Stimulated activated naive CD8-positive, alpha-beta T cell treated with anti-CD3 and anti-CD28 coated beads, Interleukin-15, Interleukin-2, amounts not matched to agents 100 U/mL and 50 U/mL, for 24 hours (primary cell): ENCODE measurements at places on chromosomes 5 and 9.

- no peak for DNase-seq
These were observed 59.9 kb downstream of the GABRA6 start for GRCh38 chr5:161745392-161745791.

DNA sequence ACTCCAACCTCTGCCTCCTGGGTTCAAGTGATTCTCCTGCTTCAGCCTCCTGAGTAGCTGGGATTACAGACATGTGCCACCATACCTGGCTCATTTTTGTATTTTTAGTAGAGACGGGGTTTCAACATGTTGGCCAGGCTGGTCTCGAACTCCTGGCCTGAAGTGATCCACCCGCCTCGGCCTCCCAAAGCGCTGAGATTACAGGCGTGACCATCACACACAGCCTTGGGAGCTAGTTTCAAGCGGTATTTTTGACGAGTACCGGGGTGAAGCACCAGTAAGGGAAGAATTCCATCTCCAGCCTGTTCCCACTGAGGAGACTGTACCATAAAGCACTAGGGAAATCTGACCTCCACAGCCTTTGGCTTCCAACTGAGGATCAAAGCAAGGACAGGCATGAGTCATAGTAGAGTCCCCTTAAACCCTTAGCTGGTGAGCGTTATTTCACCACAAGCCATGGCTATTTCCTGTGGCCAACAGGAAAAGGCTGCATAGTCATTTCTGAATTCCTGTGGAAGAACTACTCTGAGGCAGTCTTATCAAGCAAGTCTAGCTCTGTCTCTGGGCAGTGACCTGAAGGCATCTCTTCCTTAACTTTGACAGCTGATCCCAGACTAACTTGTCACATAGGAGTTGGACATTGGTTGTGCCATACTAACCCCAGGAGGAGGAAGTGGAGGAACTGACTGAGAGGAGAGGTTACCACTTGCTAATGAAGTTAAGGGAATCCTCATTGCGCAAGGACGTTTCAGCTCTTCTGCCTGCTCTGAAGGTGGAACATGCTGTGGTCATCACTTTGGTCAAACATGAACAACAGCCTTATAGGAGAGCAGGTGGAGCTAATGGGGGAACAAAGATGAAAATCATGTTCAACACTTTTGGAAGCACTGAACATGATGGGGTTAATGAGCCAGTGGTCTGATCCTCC lies 85.8 kb upstream of the DMRT1 start:
- DNase-seq, result no peak

- no peak for DNase-seq
These were observed 278.0 kb downstream of the CETN3 start for GRCh38 chr5:90131383-90132133.

DNA sequence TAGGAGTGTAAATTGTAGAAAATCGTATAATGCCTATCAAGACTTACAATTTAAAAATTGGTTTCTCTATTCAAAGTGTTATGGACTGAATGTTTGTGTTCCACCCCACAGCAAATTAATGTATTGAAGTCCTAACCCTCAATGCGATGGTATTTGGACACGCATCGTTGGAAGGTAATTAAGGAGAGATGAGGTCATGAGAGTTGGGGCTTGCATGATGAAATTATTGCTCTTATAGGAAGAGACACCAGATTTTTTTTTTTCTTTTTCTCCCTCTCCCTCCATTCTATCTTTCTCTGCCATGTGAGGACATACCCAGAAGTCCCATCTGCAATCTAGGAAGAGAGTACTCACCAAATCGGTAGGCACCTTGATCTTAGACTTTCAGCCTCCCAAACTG lies 189.2 kb downstream of the MAN2A1 start:
- no peak for DNase-seq

DNA sequence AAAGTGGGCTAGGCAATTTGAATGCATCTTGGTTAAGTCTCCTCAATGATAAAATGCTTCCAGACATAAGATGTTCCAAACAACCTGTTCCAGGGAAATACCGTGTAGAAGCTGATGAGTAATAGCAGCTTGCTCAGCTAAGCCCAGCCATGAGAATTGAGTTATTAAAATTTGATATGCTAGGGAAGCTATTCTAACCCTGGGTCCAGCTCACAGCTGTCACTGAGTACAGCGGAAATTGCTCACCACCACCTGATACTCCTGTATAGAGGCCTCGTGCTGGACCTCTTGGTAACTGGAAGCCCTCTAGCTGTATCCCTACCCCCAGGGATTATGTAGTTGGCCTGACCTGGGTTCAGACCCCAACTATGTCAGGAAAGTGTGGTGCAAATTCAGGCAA lies 521.3 kb upstream of the TRPC7 start:
- DNase-seq, result no peak

DNA sequence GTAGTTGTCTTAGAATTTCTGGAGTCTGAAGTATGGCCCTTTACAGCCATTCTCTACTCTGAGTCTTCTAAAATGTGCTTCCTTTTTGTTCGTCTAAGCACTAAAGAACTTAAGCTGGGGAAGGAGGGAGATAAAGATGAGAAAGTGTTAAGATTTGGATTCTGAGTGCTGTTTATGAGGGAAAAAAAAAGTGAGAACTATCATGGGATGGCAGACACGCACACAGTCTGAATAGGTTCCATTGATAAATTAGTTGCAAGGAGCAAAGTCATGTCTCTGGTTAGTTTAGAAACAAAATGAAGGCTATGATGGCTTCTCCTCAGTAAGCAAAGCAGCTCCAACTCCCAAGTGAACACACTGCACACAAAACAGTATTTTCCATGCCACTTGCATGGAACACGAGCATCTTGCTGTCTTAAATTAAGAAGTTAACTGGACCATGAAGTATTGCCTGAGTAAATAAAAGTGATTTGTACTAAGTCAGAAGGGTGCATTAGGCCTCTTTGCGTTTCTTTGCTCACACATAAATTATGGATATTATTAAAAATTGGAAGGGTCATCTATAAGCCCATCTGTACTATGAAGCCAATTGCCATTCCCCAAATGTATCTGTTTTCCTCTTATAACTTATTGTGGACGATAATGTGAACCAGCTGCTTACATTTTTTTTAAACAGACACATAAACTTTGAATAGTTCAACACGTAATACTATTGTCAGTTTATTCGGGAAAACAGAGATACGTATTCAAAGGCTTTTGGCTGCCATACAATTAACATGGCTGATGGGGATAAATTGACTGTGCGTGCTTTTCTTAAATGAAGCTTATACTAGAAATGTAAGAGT lies 199.3 kb downstream of the SGCD start:
- no peak for DNase-seq

- peak; percentile 16 for DNase-seq
These were observed 81.6 kb downstream of the PSD2 start for GRCh38 chr5:139877129-139877597.

- DNase-seq, result no peak
These were observed 438 bp upstream of the LAMC3 start for GRCh38 chr9:131008563-131008908.

DNA sequence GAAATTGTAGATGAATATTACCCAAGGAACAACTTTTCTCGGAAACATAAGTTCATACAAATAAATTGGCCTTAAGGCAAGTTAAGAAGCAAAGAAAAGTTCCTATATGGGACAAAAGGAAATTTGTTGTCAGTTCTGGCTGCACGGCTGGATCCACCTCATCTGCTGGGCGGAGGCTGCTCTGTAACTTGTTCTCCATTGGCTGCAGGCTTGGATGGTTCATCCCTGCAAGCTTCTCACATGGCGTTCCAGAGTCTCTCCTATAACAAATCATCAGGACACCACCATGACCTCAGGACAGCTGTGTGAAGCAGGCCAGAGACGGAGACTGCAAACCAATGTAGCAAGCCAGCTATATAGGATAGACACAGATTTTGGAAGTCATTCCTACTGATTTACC lies 81.4 kb upstream of the DAB2 start:
- DNase-seq, result no peak

GRCh38 chr5:178595150-178595549 lies 5.0 kb upstream of the COL23A1 start:
- DNase-seq, result no peak

- no peak for DNase-seq
These were observed 74.8 kb upstream of the PJA2 start for GRCh38 chr5:109484597-109484996.

GRCh38 chr5:40367255-40367654 lies 312.5 kb upstream of the PTGER4 start:
- DNase-seq, result no peak

DNA sequence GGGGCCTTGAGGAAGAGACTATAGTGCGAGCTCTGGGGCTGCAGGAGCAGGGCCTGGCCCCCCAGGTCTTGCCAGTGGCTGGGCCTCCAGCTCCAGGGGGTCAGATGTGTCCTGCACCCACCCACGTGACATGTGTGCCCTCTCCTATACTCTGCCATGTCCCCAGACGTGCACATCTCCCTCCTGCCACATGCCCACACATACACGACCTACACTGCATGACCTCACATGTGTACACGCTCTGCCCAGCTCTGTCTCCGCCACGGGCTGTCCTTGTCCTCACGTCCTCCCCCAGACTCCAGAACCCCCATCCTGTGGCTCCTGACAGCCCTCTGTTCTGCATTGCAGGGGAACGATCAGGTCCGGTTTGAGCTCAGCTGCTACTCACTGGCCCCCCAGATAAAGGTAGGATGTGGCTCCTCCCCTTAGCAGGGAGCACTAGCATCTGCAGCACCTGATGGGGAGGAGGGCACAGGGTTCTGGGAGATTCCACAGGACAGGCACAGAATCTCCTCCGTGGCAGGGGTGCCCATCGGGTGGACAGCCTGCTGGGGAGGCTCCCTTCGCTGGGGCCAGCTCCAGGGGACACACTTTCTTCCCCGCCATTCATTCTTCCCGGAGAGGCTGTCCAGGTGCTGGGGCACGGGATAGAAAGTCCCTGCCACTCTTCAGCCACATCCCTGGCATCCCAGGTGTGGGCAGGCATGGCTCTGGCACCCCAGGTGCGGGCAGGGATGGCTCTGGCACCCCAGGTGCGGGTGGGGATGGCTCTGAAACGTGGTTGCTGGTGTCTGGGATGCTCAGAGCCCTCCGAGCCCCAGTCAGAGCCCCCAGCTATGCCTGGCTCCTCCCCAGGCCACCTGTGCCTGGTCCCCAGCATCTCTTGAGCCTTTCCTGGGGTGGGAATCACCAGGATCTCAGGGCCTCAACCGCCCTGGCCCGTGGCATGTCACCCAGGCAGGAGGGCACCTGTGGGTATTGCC lies 19.3 kb downstream of the ASS1 start:
- no peak for DNase-seq

DNA sequence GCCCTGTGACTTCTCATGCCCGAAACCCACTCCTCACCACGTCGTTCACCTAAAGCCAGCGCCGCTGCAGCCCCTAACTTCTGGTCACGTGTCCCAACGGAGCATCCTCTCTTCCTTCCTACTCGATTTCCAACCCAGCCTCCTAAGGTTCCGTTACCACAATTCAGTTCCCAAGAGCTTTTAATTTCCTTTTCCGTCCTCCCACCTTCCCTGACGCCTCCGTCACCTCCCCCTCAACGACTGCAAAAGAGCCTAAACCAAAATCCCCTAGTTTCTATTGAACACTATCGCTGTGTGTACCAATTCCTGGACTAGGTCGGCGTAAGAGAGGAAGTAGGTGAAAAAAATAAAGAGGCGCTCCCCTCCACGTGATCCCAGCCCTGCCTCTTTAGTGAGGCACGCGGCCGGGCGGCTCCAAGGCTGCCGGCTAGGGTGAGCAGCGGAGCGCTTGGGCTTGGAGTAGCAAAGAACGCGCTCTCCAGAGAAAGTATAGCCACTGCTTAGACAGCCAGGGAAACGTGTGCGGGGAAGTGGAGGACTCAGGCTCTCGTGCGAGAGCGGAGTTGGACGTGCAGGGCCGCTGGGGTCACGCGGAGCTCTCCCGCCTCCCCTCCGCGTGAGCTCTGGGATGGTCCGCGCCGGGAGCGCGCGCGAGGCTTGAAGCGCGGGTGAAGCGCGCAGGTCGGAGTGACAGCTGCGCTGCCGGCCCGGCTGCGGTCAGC lies at the start of the genes CENPP and NOL8:
Gene CENPP, plus strand, starts transcription at position 685 of the 722 bp plus-strand sequence.
Gene NOL8, minus strand, starts transcription at position 82 of the 722 bp plus-strand sequence. CDS start 1,189 bp downstream, outside the sequence.
- DNase-seq, result peak; percentile 81

- DNase-seq, result no peak
These were observed 63.6 kb downstream of the TMEM174 start for GRCh38 chr5:73236541-73237128.

- DNase-seq, result no peak
These were observed 201.2 kb upstream of the MPDZ start for GRCh38 chr9:13480693-13481092.

DNA sequence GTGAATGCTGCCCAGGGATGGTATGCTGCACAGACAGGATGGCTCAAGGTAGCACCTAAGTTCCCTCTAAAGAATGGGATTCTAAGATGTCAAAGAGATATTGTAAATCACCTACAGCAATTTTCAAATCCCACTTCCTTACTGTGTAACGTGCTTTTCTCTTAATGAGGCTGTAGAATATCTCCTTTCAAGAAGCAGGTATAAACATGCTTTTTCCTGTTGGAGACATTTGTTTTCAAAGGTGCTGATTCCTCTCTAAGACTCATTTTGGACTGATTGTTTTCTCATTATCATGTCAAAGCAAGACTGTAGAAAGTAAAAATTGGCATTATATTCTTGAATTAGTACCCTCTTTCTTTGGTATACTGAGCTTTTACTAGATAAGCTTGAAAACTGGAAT lies 412.6 kb upstream of the PAPPA start:
- no peak for DNase-seq

DNA sequence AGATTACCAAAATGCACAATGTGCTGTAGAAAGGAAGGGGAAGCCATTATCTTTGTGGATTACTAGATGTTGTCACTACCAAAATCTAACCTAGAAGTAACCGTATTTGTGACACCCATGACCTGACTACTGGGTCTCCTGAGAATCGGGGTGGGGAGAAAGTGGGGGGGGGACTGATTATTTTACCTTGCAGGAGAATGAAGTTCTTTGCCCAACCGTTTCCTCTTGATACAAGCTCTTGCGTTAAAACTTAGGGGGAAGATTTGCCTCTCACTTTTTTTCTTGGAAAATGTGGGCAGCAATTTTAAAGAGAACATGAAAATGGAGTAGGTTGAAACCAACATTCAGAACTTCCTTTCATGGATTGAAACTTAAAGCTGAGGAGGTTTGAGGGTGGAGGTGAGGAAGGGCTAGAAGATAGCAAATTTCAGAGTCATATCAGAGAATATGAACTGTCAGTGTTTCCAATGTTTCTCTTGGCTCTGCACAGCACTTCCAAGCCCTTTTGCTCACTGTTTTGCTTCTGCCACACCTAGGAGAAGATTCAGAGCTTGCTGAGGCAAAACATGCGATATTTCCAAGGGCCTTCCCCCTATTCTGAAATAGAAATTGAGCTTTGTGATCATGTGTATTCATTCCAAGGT lies 280.8 kb downstream of the AOPEP start:
- DNase-seq, result no peak

DNA sequence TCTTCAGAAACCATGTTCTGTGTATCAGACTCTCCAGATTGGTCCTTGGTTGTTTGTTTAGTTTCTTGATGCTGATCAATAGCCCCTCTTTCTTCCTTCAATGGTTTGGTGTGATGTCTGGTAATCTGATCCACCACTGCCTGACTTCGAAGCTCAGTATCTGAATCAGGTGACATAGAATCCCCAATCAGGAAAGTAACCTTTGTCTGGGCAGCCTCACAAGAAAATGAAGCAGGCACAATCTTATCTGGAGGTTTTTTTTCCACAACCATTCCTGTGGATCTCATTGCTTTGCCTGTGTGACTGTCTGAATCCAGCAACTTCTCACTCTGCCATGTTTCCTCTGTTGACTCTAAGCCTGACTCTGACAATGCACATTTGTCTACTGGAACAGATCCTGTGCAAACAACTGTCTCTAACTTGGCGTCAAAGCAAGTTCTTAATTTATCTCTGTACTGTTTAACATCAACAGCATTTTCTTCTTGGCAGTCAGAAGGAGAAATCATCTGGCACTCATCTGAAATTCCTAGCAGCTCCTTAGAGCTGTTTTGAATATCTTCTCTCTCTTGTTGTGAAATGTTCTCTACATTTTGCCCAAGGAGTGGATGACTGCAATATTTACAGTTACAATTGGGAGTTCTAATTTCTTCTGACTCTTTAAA lies 37.1 kb upstream of the RAPGEF6 start:
- no peak for DNase-seq
